Activated naive CD8-positive, alpha-beta T cell treated with anti-CD3 and anti-CD28 coated beads, Interleukin-2, amount 50 U/mL, for 16 hours (primary cell): ENCODE measurements at places on chromosomes 3 and 15.
A peak's percentile ranks its signal among the peaks of the same experiment; 100 is the strongest.

DNA sequence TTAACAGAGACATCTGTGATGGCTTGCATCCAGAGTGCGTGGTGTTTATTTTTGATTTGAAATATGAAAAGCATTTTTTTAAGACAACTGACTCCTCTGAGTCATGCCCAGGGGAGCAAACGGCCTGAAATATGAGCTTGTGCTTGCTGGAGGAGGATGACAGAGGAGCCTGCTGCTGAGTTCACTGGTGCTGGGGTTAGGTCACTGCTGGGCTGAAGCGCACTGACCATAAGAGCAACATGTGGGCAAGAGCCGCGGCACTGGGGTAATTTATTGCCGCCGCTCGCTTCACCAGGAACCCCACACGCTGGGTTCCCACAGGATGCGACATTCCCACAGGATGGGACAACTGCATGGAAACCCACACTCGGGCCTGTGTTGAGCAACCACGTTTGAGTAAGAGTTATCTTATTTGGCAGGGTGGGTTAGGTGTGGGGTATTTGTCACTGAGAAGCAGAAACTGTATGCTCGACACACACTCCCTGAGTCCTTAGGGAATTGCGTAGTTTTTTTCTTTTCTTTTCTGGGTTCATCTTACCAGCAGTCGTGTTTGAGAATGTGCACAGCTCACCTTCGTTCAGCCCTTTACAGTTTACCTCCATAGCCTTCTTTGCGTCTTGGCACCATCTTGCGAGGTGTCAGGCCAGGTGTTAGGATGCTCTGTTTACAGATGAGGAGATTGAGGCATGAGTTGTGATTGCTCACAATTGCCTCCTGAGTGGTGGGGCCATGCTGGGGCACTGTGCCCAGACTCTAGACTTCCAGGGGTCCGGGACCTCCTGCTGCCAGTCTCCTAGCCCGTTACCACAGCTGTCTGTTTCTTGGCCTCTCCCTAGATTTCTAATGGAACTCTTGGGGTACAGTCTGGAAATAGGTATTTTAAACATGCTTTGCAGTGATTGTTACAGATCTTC lies 60.4 kb downstream of the SMAD3 start:
- no peak for DNase-seq

GRCh38 chr3:102619361-102619760 lies 184.5 kb downstream of the ZPLD1 start:
- DNase-seq, result no peak

GRCh38 chr3:85074003-85074402 lies 115.2 kb downstream of the CADM2 start:
- DNase-seq, result no peak

GRCh38 chr15:48144889-48145288 lies 24.1 kb downstream of the SLC24A5 start:
- no peak for DNase-seq

GRCh38 chr3:30516238-30516637 lies 90.2 kb upstream of the TGFBR2 start:
- no peak for DNase-seq

DNA sequence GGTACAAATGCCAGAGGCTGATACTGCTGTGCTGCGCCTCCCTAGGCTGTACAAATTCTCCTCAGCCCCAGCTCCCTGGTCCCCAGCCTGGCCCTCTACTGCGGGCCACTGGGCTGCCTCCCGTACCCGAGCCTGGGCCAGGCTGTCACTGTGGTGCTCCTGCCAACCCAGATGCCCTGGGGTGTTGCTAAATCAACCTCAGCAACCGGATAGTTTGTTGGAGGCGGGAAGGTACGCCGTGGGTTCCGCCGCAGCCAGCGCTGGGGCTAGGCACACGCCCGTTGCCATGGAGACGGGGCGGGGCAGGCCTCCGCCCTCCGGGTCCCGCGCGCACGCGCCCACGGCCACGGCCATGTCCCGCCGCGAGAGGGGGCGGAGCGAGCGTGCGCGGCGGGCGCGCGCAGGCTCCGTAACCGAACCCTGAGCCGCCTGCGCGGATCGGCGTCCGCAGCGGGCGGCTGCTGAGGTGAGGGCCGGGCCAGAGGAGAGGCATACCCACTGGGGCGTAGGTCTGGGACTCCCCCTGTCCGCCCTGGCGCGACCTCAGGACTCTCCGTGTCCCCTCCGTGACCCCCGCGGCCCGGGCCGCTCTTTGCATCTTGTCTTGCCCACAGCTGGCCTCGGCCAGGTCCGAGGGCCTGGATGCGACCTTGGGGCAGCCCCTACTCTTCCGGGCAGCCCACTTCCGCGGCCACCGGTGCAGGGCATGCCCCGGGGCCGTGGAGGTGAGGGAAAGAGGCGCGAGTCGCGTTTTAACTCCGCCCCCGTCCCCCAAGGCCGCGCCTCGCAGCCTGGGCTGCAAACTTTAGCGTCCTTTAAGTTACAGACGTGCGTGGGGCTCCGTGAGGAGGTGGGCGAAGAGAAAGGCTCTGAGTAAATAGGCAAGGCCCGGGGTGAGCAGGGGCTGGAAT lies at the start of gene TEX264:
Gene TEX264 (plus strand): TSS at position 430 of the 911 bp plus-strand sequence. CDS start 3,053 bp downstream, outside the sequence.
- DNase-seq, result peak; percentile 75

DNA sequence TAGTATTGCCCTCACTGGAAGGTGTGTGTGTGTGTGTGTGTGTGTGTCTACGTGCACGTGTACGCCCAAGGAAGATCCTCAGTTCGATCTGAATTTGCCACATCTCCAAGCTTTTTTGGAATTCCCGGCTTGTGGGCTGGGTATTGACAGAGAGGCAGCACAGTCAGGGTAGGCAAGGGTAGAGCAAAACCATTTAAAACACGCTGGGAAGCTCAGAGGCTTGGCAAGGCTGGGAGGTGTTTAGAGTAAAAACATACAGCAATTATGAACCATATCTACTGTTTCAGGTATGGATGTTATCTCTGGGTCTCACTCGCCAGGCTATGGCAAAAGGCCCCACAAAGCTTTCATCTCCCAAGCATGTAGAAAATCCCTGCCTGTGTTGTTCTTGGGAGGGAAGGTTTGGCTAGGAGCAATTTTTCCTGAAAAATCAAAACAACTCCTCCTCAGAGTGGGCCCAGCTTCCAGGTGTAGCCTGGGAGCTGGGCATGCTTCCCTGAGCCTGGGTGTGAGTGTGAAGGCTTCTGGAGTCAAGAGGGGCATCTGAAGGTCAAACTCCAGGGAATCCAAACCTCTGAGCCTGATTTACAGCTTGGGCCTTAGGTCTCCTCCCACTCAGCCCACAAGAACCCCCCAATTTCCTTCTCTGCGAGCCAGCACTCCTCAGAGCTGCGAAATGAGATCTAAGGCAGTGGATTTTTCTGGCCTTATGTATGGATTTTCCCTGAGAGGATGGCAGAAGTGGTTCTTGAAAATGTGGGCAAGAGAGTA lies 244.8 kb upstream of the TPRG1 start:
- no peak for DNase-seq

- DNase-seq, result no peak
These were observed 19.9 kb downstream of the ZNF710 start for GRCh38 chr15:90020936-90021507.

DNA sequence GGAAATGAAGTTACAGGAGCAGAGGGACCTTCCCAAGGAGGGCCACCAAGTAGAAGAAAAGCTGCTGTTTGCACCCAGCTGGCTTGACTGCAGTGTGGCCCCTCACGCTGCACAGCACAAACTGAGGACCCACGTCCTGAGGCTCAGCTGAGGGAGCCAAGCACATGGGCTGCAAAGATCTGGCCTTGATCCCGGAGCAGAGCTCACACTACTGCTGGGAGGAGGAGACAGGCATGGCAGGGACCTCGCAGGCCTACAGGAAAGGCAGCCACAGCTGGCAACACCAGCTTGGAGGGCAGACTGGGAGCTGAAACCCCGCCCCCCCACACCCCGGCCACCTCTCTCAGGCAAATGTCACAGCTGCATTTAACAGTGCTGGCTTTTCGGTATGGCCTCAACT lies 39.7 kb downstream of the KLHL25 start:
- DNase-seq, result no peak

DNA sequence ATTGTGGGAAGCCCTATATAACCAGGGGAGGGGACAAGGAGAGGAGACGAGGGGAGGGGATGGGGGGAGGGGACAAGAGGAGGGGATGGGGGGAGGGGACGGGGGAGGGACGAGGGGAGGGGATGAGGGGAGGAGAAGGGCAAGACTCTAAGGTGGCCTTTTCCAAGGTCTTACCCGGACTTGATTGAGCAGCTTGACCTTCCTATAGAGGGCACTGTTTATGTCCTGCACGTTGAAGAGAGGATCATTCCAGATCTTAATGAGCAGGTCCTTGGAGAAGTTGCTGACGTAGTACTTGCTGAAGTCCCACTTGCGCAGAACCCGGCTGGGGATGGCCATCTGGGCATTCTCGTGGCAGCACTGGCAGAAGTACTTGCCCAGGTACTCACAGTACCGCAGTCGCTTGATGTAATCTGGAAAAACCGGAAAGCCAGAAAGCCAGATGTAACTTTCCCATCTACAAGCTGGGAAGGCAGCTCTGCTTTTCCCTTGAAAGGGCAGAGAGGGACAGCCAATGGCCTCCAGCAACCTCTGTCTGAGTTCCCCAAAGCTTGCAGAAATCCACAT lies 55.7 kb downstream of the RUBCN start:
- no peak for DNase-seq

GRCh38 chr15:89801471-89802195 lies 13.0 kb downstream of the ANPEP start:
- DNase-seq, result no peak

GRCh38 chr15:38038659-38039442 lies 104.4 kb downstream of the TMCO5A start:
- no peak for DNase-seq
